Myometrial cell (primary cell): ENCODE measurements at places on chromosomes 1 and 21. TPM values are rescaled to one million over a fixed set of nuclear protein-coding genes. Genes with fewer than 3 reads are reported as not detected.

Gene KCNA3
- total RNA-seq, result under 0.01 TPM in 1 of 2 replicates, not detected in the other

Gene MANEAL
- 0.35 TPM in 1 of 2 replicates, not detected in the other for total RNA-seq

Gene XCL2
- total RNA-seq, result not detected in 2 replicates

Gene SYTL1
- 2.8 TPM in 1 of 2 replicates, not detected in the other for total RNA-seq

Gene SLC1A7
- not detected in 2 replicates for total RNA-seq

Gene KPRP
- not detected in 2 replicates for total RNA-seq

Gene BGLAP
- 3.7 TPM in 1 of 2 replicates, not detected in the other for total RNA-seq

Gene YBX1
- 864 and 952 TPM in 2 replicates for total RNA-seq

Gene CCDC185
- total RNA-seq, result not detected in 2 replicates

Gene KRTAP25-1
- total RNA-seq, result not detected in 2 replicates

Gene NUDT4B
- 11.2 and 20.7 TPM in 2 replicates for total RNA-seq

Gene LCE1A
- total RNA-seq, result not detected in 2 replicates

Gene TMEM200B
- total RNA-seq, result 21.0 and 27.6 TPM in 2 replicates

Gene FAM151A
- not detected in 2 replicates for total RNA-seq

Gene ZMYM1
- 10.7 and 16.5 TPM in 2 replicates for total RNA-seq

Gene C1QA
- not detected in 2 replicates for total RNA-seq

Gene HHIPL2
- total RNA-seq, result not detected in 2 replicates

Gene SH2D5
- 1.7 and 5.0 TPM in 2 replicates for total RNA-seq

Gene OR2T29
- total RNA-seq, result not detected in 2 replicates

Gene CFAP107
- total RNA-seq, result not detected in 2 replicates

Gene CAMK1G
- 7.1 and 15.9 TPM in 2 replicates for total RNA-seq

Gene LDLRAD1
- total RNA-seq, result not detected in 2 replicates

Gene MARK1
- total RNA-seq, result 0.18 and 0.29 TPM in 2 replicates

Gene GSTM1
- 31.0 and 32.3 TPM in 2 replicates for total RNA-seq

Gene DMBX1
- total RNA-seq, result not detected in 2 replicates

Gene FALEC
- 0.86 TPM in 1 of 2 replicates, not detected in the other for total RNA-seq

Gene AJAP1
- total RNA-seq, result under 0.01 TPM in 2 replicates

Gene RGS13
- not detected in 2 replicates for total RNA-seq
